ENCODE measurements at places on chromosomes 3 and 15. TPM values are rescaled to one million over a fixed set of nuclear protein-coding genes. Genes with fewer than 3 reads are reported as not detected.

DUOXA1 gene
- polyA plus RNA-seq: 0.22 TPM

SPINK8 gene
- not detected for polyA plus RNA-seq

ZWILCH gene
- 27.7 TPM for polyA plus RNA-seq

EPHB1 gene
- polyA plus RNA-seq: 5.0 TPM

FEM1B gene
- 64.1 TPM for polyA plus RNA-seq

SERPINI1 gene
- 35.4 TPM for polyA plus RNA-seq

AHSG gene
- polyA plus RNA-seq: 2.7 TPM

ANKDD1A gene
- polyA plus RNA-seq: 4.4 TPM

UROC1 gene
- 0.11 TPM for polyA plus RNA-seq

CAPN3 gene
- 23.9 TPM for polyA plus RNA-seq

ZNF502 gene
- 14.0 TPM for polyA plus RNA-seq

DNAH12 gene
- 1.1 TPM for polyA plus RNA-seq

CCDC54 gene
- 0.25 TPM for polyA plus RNA-seq

OR5K2 gene
- polyA plus RNA-seq: 0.53 TPM

ALDH1A2 gene
- 333 TPM for polyA plus RNA-seq

ARHGAP11A gene
- 29.2 TPM for polyA plus RNA-seq

WDR93 gene
- polyA plus RNA-seq: 3.0 TPM

RTP4 gene
- polyA plus RNA-seq: 0.99 TPM

SKOR1 gene
- polyA plus RNA-seq: 0.29 TPM

DUOXA2 gene
- polyA plus RNA-seq: not detected

MAPKBP1 gene
- polyA plus RNA-seq: 10.6 TPM

NKTR gene
- polyA plus RNA-seq: 57.4 TPM

VGLL3 gene
- 3.0 TPM for polyA plus RNA-seq

C3orf62 gene
- polyA plus RNA-seq: 8.8 TPM

ALPK3 gene
- polyA plus RNA-seq: 12.5 TPM

TAMM41 gene
- polyA plus RNA-seq: 19.1 TPM

GMPS gene
- polyA plus RNA-seq: 83.2 TPM

GOLGA6B gene
- not detected for polyA plus RNA-seq

ADAMTS17 gene
- 2.1 TPM for polyA plus RNA-seq

DAZL gene
- not detected for polyA plus RNA-seq

LYSMD2 gene
- polyA plus RNA-seq: 5.5 TPM

CACNA1D gene
- polyA plus RNA-seq: 14.7 TPM

C2CD4A gene
- 0.18 TPM for polyA plus RNA-seq

A4GNT gene
- 0.83 TPM for polyA plus RNA-seq

SAMMSON gene
- 0.10 TPM for polyA plus RNA-seq

UPK1B gene
- 8.6 TPM for polyA plus RNA-seq

GABRR3 gene
- polyA plus RNA-seq: 0.04 TPM

MST1 gene
- polyA plus RNA-seq: 110 TPM
